Mesenteric fat pad (tissue), 1 donor: ENCODE measurements at places on chromosomes 5 and 9. TPM values are rescaled to one million over a fixed set of nuclear protein-coding genes. Genes with fewer than 3 reads are reported as not detected.

GRCh38 chr5:142082182-142082781 is 26.3 kb upstream of the NDFIP1 start:
- no peak for DNase-seq

DNA sequence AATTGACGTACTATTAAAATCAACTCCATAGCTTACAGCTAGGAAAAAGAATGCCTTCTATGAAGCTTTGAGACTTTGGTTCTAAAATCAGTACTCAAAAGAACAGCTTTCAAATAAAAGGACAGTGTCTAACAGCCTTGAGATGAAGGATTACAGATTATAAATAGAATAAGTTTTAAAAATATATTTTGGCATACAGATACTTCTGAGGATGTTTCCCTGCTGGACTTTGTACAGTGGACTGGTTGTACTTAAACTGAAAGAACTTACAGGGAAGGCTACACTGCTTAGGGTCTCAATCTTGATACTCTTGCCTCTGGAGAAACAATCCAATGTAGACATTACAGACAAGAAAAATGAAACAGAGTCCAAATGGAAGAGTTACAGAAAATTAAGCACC is 452.7 kb downstream of the CETN3 start:
- DNase-seq, result no peak

Gene CEMIP2
- 108 TPM for total RNA-seq

Gene SEC61B
- total RNA-seq, result 146 TPM

Gene CCL21
- 18.0 TPM for total RNA-seq

DNA sequence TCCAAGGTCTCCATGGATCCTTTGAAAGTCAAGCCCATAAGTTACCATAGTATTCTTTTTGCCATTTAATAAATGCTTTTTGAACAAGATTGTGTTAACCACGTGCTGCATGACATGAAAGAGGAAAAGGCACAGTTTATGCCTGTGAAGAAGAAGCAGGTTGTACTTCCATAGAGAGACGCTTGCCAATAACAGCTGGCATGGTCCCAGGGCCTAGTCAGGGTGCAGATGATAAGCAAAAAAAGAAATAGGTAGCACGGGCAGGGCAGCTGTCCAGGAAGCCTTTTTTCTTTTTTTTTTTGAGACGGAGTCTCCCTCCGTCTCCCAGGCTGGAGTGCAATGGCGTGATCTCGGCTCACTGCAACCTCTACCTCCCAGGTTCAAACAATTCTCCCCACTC is 71.8 kb upstream of the CLINT1 start:
- DNase-seq, result no peak

Gene NEURL1B
- 35.8 TPM for total RNA-seq

- DNase-seq, result no peak
Observed at GRCh38 chr9:16133556-16134227, 580.8 kb downstream of the CCDC171 start.

DNA sequence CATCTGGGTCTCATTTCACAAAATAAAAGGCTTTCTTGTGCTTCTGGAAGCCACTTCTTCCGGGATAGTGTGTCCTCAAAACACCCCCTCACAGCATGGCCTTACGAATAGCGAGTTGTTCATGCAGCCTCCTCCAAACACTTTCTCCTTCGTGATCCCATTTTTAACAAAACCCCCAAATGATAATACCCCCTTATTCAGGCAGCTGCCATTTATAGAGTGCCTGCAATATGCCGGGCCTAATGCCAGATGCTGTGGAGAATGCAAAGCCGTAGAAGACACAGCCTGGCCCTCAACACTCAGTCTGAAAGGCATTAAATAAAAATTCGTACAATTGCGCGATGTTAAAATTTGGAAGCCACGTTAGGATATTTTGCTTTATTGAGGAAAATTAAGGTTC is 66.4 kb upstream of the SLC44A1 start:
- no peak for DNase-seq

- no peak for DNase-seq
Observed at GRCh38 chr9:131838530-131839280, 98.8 kb upstream of the RAPGEF1 start.

GRCh38 chr5:2453781-2454180 is 297.7 kb downstream of the IRX2 start:
- no peak for DNase-seq

DNA sequence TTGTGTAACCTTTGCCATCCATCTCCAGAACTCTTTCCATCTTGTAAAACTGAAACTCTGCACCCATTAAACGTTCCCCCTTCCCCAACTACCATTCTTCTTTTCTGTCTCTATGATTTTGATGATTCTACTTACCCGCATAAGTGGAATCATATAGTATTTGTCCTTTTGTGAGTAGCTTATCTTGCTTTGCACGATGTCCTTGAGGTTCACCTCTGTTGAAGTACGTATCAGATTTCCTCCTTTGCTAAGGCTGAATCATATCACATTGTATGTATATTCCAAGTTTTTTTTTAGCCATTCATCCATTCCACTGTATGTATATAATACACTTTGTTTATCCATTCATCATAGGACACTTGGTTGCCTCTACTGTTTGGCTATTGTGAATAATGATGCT is 2.9 kb upstream of the RNF130 start:
- DNase-seq, result no peak

GRCh38 chr9:99253772-99254431 is 31.8 kb downstream of the SEC61B start:
- DNase-seq, result no peak

Gene OBP2B
- total RNA-seq, result not detected

DNA sequence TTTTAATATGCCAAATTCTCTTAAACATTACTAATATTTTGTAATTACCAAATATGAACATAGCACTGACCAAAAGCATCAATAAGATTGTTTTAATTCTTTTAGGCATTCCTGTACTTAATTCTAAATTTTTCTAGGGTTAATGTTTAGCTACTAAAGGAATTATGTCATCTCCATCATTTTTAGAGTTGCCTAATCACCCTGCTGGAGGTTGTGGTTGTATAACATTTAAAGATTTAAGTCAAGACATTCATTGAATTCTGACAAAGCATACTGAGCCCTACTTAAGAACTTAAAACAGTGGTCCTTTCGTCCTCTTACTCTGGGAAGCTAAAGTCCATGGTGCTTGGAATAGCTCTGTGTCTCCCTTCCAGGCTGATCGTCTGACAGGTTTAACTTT is 28.1 kb upstream of the DAB2 start:
- no peak for DNase-seq

- DNase-seq, result peak; percentile 89
Observed at GRCh38 chr5:10288592-10289219, 19.0 kb downstream of the CMBL start.

DNA sequence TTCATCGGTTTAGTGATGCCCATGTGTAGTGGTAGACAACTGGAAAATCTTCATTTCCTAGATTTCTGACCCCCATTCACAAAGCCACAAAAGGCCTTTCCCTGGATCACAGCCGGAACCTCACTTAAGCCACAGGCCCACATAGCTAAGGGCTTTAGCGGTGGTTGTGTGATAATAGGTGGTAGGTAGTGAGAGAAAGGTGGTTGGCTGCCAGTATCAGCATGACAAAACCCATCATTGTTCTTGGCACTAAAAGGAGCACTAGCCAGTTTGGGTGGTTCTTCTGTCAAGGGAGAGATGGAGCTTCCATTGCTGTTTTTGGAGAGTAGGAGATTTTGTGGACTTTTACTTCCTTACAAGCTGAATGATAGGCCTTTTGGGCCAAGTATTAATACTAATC is 9.7 kb upstream of the SLC36A2 start:
- no peak for DNase-seq

Gene MRPS2
- total RNA-seq, result 25.9 TPM

GRCh38 chr5:179194201-179194910 is 134.2 kb downstream of the ZNF354C start:
- DNase-seq, result no peak

DNA sequence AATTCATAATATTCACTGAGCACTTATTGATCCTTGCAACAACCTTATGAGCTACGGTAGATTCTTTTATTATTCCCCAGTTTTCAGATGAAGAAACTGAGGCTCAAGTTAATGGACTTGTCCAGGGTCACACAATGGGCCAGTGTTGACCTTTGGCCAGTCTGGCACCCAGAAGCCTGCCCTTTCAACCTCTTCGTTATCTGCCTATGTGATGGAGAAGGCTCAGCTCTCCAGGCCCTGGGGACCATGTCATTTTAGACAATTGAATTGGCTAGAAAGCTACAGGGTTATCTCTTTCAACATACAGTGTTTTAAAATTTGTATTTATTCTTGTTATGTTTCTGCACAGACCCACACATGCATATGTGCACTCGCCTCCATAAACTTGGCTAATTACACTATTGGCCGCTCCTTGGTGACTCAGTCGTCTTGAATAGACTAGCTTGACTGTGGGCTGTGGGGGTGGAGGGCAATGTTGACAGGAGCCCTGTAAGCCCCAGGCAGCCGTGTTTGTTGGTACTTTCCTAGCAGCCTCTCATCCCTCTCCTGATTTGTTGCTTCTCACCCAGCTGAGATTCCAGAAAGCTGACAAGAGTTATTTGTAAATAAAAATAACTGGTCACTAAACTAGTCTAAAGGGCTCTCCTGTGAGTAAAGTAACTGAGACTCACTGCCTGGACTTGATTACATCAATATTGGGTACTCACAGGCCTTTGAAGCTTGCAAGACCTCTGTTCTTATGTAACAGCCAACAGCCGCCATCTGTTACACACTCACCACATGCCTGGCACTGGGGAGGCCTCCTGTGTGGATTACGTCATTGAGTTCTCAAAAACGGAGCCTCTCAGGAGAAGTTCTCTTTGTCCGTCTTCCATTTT is 8.5 kb upstream of the ANGPTL2 start:
- DNase-seq, result peak; percentile 55

Gene CCDC152
- 0.45 TPM for total RNA-seq

- no peak for DNase-seq
Observed at GRCh38 chr5:154287136-154287535, 96.6 kb downstream of the GALNT10 start.

GRCh38 chr5:133240425-133241091 is 188.7 kb downstream of the HSPA4 start:
- DNase-seq, result no peak

DNA sequence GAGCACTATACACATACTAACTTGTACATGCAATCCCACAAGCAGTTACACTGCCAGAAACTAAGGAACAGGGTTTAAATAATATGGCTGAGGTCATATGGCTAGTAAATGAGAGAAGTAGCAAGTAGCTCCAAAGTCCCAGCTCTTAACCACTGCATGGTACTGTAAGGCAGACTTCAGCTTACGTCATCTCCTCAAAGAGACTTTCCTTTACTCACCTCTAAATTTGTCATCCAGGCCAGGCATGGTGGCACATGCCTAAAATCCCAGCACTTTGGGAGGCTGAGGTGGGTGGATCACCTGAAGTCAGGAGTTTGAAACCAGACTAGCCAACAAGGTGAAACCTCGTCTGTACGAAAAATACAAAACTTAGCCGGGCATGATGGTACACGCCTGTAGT is 20.4 kb upstream of the SELENOP start:
- DNase-seq, result no peak

DNA sequence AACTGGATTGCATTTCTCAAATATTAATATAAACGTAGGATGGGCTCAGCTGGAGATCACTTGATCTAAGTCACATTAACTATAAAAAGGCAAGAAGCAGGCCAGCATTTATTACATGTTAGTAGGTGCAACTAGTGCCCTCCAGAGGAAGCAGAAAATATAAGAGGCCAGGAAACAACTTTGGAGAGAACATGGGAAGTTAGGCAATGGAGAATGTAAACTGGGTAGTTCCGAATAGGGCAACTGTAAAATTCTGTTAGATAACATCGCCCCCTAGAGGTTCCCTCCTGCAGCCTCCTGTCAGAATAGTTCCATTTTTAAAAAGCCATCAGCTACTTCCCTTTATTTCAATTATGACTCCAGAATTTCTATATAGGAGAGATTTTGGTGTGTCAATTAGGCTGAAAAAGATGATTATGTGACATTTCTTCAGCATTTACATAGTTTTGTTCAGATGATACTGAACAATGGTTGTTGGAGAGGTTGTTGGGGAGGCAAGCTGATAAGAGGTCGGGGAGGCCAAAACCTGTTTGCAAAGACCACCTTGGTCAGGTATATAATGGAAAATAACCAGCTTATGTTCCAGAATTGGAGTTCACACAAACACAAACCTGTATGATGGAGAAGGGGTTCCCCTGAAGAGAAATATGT is 22.4 kb downstream of the CCL28 start:
- no peak for DNase-seq

DNA sequence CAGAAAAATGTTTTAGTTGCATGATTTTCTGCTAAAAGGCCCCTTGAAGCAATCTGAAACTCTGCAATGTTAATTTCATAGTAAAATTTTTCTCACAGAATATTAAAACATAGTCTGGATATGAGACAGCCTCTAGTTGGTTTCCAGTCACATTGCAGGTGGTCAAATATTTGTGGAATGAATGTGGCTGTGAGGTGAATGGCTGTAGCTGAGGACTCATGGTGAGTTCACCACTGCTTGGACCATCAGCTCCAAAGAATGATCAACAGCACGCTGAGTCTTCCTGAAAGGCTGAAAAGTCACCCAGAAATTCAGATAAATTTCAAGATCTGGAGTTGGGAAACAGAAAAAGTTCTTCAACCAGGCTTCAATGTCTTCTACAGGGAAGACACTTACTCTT is 79.8 kb downstream of the MAT2B start:
- DNase-seq, result no peak

GRCh38 chr5:83312663-83313062 is 158.9 kb upstream of the VCAN start:
- no peak for DNase-seq

Gene CNTNAP3B
- total RNA-seq, result 20.1 TPM

DNA sequence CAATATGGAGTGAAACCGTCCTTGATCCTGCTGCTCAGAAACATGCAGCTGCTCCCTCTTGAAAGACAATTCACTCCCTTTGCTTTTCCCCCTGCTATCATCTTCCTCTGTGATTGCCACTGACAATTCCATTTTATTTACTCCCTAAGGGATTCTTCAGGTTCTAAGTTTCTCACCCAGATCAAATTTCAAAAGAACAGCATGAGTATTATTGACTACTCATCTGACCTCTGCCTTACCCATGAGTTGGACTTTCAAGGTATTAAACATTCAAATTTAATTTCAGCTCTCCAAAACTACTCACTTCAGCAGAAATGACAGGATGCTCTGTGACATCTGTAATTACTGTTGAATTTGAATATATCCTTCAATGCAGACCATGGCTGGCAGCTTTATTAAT is 236.5 kb upstream of the HAPLN1 start:
- DNase-seq, result no peak

Gene PCA3
- total RNA-seq, result not detected

Gene ANKRD34B
- 0.10 TPM for total RNA-seq

- no peak for DNase-seq
Observed at GRCh38 chr9:79461712-79462111, 110.1 kb upstream of the TLE4 start.
